ENCODE measurements at places on chromosomes 11 and 22.

GRCh38 chr11:130721023-130721681, 195.1 kb downstream of the SNX19 start:
- no peak for DNase-seq

DNA sequence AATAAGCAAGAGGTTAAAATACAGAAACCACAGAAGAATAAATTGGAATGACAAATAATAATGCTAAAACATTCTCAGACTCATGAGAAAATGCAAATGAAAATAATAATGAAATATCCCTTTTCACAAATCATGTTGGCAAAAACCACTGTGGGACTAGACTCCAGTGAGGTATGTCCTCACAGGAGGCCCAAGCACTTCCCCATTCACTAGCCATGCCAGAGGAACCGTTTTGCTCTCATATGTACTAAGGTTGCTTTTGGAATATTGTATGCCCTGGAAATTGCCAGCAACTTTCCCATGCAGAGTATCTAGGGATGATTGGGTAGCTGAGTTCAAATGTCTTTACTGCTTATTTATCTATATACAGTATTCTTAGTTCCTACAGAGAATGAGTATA, 106.2 kb upstream of the CHORDC1 start:
- no peak for DNase-seq

DNA sequence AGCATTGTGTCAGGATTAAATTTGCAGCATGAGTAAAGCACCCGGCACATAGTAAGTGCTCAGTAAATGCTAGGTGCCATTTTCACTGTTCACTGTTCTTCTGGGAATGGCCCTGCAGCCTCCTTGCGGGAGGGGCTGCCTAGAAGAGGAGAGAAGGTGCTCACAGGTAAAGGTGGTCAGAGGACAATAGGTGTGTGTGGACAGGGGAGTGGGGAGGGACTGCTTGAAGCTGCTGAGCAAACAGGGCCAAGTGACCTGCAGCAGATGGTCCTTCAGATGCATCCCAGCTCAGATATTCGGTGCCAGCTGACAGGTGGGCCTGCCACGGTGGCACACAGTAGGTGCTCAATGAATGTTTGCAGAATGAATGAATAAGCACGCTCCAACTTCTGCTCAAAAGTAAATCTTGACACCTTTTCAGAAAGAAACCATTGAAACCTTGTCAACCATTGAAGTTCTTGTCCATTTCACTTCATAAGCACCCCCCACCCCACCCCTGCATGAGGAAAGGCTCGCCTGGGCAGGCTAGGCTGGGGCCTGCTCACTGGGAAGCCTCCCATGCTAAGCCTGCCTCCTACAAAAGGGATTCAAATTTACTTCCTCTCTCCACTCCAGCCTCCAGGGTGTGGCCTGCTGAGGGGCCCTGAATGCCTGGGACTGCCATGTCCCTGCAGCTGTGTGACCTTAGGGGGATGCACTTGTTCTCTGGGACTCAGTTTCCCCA, 1.6 kb downstream of the KIAA0930 start:
- no peak for DNase-seq

GRCh38 chr11:126917531-126918204, 82.9 kb downstream of the KIRREL3 start:
- no peak for DNase-seq
